ENCODE measurements at places on chromosomes 6 and 20.

GRCh38 chr6:107871016-107871415, 46.9 kb upstream of the SCML4 start:
- DNase-seq: no peak

GRCh38 chr6:47187893-47188587, 121.7 kb downstream of the TNFRSF21 start:
- DNase-seq: no peak

DNA sequence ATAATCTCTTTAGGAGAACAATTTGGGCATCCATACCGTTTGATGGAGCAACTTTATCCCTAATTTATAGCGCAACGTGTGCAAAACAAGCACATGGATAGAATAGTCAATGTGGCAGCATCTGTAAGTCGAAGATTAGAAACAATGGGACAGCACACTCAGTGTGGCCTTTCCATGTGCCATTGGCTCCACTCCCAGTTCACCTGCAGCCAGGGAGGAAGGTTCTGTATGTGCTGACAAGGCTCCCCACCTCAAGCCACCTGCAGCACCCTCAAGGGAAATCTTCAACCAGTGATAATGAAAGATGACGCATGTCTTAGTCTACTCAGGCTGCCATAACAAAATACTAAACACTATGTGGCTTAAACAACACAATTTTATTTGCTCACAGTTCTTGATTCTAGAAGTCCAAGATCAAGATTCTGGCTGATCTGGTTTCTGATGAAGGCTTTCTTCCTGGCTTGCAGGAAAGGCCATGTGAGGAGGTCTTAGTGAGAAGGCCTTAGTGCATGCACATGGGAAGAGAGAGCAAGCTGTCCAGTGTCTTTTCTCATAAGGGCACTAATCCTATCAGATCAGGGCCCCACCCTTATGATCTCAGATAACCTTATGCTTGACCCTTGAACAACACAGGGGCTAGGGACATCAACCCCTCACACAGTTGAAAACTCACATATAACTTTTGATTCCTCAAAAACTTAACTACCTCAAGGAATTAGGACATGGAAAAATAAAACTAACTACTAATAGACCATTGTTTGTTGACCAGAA, 34.9 kb upstream of the SHLD1 start:
- no peak for DNase-seq

DNA sequence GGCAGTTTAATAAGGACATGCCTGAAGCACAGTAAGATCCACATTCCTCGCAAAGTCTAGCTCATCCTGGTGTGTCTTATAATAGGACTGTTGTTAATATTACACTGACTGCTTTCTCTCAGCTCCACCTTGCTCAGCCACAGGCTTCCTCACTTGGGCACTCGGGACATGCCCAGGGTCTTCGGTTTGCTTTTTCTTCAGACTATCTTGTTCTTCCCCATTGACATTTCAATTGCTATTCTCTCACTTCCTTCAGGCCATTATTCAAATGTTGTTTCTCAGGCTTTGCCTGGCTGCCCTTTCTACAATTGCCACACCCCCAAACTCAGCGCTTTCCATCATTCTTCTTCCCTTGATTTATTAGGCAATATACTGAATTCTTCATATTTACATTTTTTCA, 274.8 kb upstream of the RGS17 start:
- DNase-seq: no peak

DNA sequence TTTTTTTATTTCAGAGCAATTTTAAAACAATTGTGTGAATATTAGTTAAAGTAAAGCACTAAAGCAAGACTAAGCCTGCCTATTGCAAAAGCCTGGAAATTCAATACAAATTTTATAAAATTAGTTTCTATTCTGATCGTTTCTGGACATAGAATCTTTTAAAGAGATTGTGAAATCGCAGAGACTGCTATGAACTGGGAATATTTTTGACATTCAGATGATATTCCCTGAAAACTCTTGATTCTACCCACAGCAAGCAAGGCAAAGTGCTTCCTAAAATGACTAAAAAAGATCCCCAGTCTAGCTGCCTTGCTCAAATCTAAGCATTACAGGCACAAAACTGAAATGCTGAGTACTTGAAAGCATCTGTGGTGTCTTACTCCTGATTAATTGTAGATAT, 187.6 kb upstream of the CEP162 start:
- no peak for DNase-seq

DNA sequence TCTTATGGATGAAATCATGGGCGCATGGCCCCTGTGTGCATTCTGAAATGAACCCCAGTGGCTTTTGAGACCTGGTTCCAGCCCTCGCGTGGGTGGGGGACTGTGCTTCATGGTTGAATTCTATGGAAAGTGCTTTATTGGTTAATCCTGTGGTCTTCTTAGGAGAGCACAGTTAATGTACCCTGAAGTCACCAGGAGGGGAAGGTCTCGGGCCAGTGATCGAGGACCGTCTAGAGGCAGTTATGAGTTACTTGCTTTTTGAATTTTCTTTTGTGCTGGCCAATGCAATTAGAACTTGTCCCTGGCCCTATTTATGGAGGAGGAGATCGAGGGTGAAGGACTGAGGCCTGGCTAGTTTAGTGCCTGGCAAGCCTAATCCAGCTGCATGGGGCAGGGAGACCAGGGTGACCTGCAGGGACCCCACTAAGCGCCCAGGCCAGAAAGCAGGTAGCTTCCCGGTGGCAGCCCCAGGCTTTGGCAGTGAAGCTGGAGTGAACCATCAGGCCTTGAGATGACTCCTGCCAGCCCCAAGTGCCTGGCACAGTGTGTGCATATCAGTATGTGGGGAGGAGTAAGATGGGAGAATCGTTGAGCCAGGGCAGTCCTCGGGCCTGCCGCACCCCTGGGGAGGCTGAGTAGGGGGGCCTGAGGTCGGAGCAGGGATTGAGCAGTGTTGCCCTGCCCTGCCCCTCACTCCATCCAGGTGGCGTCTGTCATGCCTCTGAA, 144.6 kb upstream of the RNF24 start:
- no peak for DNase-seq

GRCh38 chr6:83594941-83595340, 82.6 kb downstream of the PRSS35 start:
- DNase-seq: no peak

DNA sequence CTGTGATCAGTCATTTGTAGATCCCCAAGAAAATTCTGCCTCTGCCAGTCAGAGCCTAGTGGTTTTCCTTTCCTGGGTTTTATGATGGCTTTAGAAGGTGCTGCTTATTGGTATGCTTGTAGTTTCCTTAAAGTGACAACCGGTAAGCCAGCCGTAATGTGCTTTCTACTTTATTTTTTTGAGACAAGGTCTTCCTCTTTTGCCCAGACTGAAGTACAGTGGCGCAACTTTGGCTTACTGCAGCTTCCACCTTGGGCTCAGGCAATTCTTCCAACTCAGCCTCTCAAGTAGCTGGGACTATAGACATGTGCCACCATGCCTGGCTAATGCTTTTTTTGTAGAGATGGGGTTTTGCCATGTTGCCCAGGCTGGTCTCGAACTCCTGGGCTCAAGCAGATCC, 23.5 kb downstream of the MCM8 start:
- DNase-seq: no peak

DNA sequence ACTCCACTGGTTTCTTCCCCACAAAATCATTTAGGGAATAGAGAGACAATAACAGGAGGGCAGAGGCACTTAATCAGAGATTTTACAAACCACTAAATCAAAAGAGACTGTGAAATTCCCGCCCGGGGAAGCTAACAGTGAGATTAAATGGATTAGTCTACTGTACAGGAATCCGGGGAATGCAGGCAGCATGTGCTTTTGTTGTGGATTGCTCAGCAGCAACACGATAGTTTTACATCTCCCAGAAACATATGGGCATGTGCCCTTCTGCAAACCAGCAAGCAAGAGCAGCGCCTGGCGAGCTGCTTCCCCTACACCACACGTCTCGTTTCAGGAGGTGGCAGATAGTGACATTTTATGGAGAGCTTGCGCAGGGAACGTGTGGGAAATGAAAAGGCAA, 382.3 kb downstream of the CD83 start:
- peak; percentile 97 for DNase-seq

DNA sequence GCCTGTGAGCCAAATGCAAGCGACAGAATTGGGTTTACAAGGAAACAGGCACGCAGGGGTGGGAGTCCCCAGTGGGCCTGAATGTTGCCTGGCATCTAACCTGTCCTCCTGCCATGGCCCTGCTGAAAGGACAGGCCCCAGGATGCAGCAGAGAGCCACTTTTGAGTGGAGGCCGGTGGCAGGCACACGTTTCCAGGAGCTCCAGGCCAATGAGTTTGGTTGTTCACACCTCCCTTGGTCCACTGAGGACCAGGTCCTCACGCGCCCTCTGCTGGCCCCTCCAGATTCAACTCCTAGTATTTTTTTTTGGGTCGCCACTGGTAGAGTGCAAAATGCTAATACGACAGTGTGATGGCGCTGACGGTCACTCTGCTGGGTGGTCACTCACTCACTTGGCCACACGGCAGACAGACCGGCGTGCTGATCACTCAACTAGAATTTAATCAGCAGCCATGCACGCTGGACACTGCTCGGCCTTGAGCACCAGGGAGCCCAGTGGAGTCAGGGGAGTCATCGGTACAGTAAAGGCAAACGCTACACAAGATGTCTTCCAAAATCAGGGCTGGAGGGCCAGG, 81.7 kb upstream of the NFATC2 start:
- DNase-seq: peak; percentile 47

GRCh38 chr6:30349421-30350177, 4.6 kb downstream of the RPP21 start:
- DNase-seq: no peak

DNA sequence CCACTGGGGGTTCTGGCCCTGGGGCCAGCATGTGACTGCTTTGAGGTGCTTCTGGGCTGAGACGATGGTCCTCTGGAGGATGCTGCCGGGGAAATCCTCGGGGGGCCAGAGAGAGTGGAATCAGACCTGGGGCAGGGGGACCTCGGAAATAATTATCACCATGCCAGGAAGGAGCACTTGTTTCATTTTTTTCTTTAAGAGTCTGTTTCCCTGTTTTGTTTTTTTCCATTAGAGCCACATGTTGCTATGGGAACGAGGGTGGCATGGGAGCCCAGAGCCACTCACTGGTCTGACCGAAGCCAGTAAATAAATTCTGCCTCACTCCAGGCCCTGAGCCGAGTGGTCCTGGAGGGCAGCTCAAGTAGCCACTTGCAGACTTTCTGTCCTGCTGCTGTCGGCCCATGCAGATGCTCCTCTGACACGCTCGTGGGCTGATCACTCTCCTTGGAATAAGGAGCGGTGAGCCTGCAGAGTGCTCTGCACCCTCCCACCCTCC, 365.1 kb downstream of the ZFAND3 start:
- no peak for DNase-seq

DNA sequence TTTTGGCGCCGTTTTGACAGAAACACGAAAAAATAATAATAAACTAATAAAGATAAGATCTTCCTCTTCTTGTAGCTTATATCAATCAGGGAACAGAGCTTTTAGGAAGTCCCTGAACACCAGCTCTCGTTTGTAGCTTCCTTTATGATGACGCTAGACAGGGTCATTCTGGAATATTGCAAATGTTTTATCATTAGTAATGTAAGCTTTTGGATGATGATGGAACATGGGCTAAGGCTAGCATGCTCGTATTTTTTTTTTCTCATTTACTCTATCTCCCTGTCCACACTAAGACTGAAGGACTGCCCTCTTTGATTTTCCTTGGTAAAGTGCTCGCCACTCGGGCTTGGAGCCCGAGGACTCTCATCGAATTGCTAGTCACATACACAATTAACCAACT, 22.1 kb upstream of the POM121L2 start:
- no peak for DNase-seq

DNA sequence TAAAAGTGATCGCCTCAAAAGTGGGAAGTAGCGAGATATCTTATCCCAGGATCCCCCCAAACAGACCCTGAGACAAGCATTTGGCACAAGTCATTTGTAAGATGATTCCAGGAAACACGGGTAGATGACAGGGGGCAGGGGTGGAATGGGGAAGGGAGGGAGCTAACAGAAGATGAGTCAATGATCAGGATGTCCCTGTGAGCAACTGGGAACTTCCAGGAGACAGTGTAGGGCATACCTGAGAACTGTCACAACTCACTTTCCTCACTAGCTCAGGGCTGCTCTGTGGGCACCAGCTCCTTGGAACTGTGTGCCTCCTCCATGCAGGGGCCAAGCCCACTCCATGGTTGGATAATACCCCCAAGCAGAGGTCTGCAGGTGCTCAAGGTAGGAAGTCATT, 38.5 kb upstream of the VSX1 start:
- DNase-seq: no peak

GRCh38 chr6:125173341-125174095, 19.9 kb downstream of the TPD52L1 start:
- no peak for DNase-seq

GRCh38 chr20:1870792-1871550, 24.2 kb upstream of the SIRPA start:
- DNase-seq: no peak

DNA sequence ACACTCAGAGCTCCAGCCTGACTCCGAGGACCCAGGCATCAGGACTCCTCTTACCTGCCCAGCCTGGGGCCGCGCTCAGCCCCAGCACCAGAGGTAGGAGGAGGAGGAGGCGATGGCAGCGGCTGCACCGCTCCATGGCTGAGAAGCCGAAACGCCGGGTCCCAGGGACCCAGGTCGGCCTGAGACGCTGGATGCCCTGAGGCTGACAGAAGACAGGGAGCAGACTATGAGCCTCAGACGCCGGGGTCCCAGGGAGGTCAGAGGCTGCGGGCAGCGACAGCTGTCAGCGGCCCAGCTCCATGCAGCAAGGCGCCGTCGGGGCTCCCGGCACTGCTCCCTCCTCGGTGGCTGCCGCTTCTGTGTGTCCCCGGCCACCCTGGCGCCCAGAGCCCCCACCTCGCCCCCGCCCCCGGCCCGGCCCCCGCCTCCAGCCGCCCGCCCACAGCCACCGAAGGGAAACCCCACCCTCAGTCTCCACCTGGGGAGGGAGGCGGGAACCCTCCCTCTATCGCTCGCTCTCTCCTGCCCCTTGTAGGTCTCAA, at the start of gene COL11A2:
Gene COL11A2, minus strand, starts transcription at position 363 of the 542 bp plus-strand sequence. Its CDS starts 227 bp downstream, at position 136.
- DNase-seq: no peak

- no peak for DNase-seq
Measured at GRCh38 chr6:131727868-131728267, 17.1 kb upstream of the CTAGE9 start.

DNA sequence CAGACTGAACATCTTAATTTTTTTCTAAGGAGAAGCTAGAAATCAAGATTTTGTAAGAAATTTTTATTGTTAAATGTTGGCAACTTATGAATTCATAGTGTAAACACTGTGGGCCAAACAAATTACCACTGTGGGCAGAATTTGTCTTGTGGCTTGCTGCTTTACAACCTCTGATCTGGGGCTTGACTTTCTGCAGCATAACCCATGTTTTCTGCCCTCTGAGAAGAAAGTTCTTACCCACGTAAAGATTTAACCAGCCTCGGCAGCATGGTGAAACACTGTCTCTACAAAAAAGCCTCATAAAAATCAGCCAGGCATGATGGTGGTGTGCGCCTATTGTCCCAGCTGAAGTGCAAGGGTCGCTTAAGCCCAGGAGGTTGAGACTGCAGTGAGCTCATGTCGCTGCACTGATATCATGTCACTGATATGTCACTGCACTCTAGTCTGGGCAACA, 12.9 kb downstream of the ITCH start:
- no peak for DNase-seq

DNA sequence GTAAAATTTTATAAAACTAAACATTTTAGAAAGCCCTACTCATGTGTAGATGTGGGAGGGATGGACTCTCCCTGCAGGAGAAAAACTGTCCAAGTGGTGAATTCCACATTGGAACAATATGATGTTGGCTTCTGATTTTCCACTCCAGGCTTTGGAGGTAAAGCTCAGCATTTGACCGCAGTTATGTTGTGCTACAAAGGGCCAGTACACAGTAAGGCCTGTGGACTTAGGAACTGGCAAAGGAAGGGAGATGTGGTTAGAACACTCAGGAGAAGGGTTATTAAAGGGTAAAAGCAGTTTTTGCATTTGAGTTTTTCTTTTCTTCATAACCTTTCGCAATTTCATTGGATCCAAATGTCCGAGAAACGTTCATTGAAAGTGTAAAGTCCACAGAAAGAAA, 150.3 kb upstream of the SASH1 start:
- peak; percentile 96 for DNase-seq

Measured in NCI-H226 (cell line).